Bronchus fibroblast of lung (primary cell): ENCODE measurements at places on chromosomes 1 and 21. TPM values are rescaled to one million over a fixed set of nuclear protein-coding genes. Genes with fewer than 3 reads are reported as not detected.

The CD5L gene
- not detected in 2 replicates for total RNA-seq

The TRIM17 gene
- total RNA-seq: 0.34 and 0.45 TPM in 2 replicates

The OLFML3 gene
- total RNA-seq: 48.1 and 48.5 TPM in 2 replicates

The TMEM82 gene
- not detected in 2 replicates for total RNA-seq

The S100A11 gene
- 476 and 523 TPM in 2 replicates for total RNA-seq

The TAL1 gene
- total RNA-seq: not detected in 2 replicates

The LRRC53 gene
- not detected in 2 replicates for total RNA-seq

The KCND3 gene
- not detected in 2 replicates for total RNA-seq

The DPH2 gene
- 17.1 and 18.3 TPM in 2 replicates for total RNA-seq

The CFAP126 gene
- not detected in 2 replicates for total RNA-seq

The DNALI1 gene
- total RNA-seq: 7.9 and 8.2 TPM in 2 replicates

The S100B gene
- 1.3 and 2.2 TPM in 2 replicates for total RNA-seq

The ZBTB37 gene
- 1.2 and 1.8 TPM in 2 replicates for total RNA-seq

The OVAAL gene
- not detected in 2 replicates for total RNA-seq
